NCI-H460 (cell line): ENCODE measurements at places on chromosomes 1 and 21. TPM values are rescaled to one million over a fixed set of nuclear protein-coding genes. Genes with fewer than 3 reads are reported as not detected.

Gene SPRR2F
- total RNA-seq, result not detected in 2 replicates

- DNase-seq, result peak; percentile 77
Measured at GRCh38 chr21:41777951-41778815, 11.3 kb upstream of the RIPK4 start.

Gene OR14K1
- not detected in 2 replicates for total RNA-seq

- no peak for DNase-seq
Measured at GRCh38 chr21:31888936-31889371, 16.1 kb downstream of the HUNK start.

GRCh38 chr1:209324901-209325871 is 258.3 kb upstream of the CAMK1G start:
- no peak for DNase-seq

Gene SLAMF6
- total RNA-seq, result not detected in 2 replicates
